ENCODE measurements at places on chromosomes 7 and 10.

- no peak for DNase-seq
Measured at GRCh38 chr10:8034466-8035005, 20.0 kb upstream of the GATA3 start.

GRCh38 chr10:4470231-4470835 is 355.7 kb upstream of the AKR1E2 start:
- DNase-seq: no peak

GRCh38 chr10:63446716-63447440 is 18.9 kb downstream of the JMJD1C start:
- no peak for DNase-seq

DNA sequence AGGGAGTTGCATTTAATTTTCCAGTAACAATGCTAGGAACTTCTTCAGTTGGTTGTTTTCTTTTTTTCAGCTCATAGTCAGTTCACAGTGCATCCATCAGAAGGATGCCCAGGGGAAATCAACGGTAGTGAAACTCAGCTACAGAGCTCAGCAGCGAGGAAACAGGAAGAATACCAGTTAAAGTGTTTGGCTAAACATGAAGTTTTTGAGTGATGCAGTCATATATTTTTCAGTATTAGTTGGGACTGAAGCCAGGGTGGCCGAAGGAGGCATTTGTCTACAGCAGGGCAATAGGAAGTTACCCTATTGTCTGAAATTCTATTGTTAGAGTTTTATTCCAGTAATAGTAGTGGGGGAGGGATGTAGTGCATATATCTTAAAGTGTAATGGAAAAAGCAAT is 45.3 kb upstream of the MALRD1 start:
- no peak for DNase-seq

GRCh38 chr10:33332183-33333065 is 2.0 kb downstream of the NRP1 start:
- no peak for DNase-seq

- DNase-seq: no peak
Measured at GRCh38 chr7:46932306-46932675, 649.6 kb downstream of the TNS3 start.

DNA sequence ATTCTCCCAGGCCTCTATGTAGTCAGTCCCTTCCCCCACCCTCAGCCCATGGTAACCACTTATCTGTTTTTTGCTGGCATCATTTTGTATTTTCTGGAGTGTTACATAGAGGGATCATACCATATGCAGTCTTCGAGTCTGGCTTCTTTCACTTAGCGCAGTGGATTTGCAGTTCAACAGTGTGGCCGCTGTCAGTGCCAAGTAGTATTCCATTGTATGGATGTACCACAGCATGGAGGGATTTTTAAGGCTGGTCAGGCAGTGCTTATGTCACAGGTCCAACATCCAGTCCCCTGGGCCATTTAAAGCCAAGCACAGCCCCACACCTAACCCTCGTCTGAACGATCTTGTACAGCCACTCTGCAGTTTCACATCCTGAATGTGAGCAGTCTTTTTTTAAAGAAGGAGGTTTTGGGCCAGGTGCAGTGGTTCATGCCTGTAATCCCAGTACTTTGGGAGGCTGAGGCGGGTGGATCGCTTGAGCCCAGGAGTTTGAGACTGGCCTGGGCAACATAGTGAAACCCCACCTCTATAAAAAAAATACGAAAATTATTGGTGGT is 121.8 kb downstream of the CUX1 start:
- no peak for DNase-seq

- DNase-seq: no peak
Measured at GRCh38 chr7:130593033-130593432, 75.5 kb downstream of the COPG2 start.

- no peak for DNase-seq
Measured at GRCh38 chr7:36370046-36370445, 19.6 kb upstream of the ANLN start.

- no peak for DNase-seq
Measured at GRCh38 chr7:132402096-132402495, 174.2 kb downstream of the PLXNA4 start.

DNA sequence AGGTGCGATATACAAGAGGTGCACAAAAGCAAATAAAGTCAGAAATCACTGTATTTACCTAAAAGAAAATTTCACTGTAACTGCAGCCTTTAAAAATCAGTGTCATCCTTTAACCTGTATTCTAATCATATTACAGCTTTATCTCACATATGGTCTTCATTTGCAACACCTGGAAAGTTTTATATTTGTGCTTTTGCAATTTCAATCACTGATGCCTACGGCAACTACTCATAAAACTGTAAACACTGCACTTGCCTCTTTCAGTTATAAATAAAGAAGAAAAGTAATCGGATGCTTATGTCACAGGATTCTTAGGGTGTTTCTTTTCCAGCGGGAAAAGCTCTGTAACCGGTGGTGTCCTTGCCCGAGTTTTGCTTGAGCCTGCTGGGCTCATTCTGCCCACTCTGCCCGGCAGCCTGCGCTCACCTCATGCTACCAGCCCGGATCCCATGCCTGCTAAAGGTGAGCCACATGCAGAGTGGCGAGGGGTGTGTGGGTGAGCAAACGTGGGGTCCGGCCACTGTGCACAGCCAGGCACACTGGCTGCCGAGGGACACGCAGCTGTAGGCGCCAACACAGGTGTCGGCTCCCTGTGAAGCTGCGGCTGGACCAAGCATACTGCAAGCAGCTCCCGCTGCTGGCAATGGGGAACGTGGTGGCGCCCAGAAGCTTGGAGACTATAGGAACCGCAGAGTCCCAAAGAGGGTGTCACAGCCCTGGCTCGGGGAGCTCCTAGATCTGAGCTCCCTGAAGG is 56.3 kb upstream of the ABCB5 start:
- DNase-seq: no peak

DNA sequence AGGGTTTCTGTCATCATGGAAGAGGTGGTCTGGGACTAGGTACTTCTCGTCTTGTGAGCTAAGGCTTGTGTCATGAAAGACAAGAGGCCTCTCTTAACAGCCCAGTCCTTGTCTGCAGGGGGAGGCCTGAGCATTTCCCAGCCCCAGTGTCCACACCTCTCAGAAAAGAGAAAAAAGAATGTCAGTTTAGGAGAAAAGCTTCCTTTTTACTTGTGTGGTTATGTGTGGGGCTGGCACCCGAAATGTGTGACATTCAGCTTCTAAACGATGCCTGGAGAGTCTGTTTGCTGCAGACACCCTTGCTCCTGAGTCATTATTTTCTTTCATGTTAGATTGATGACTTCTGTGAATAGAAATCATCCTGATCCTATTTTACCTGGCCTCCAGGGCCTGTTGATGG is 67.4 kb downstream of the LANCL2 start:
- no peak for DNase-seq

DNA sequence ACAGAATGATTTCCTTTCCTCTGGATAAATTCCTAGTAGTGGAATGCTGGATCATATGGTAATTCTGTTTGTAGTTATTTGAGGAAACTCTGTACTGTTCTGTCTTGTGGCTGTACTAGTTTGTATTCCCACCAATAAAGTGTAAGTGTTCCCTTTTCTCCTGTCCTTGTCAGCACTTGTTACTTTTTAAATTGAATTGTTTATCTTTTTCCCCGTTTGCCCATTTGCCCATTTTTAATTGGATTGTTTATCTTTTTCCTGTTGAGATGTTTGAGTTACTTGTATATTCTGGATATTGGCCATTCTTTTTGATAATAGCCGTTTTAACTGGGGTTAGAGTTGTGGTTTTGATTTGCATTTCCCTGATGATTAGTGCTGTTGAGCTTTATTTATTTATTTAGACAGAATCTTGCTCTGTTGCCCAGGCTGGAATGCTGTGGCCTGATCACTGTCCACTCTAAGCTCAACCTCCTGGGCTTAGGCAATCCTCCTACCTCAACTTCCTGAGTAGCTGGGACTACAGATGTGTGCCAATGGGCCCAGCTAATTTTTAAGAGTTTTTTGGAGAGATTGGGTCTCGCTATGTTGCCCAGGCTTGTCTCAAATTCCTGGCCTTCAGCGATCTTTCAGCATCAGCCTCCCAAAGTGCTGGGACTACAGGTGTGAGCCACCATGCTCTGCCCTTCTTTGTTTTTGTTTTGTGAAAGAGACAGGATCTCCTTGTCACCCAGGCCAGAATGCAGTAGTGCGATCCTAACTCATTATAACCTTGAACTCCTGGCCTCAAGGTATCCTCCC is 23.0 kb downstream of the BMPR1A start:
- no peak for DNase-seq

- no peak for DNase-seq
Measured at GRCh38 chr7:1743481-1744230, 73.6 kb downstream of the ELFN1 start.

GRCh38 chr10:44382131-44382858 is 2.6 kb downstream of the CXCL12 start:
- DNase-seq: no peak

GRCh38 chr7:141221007-141221612 is 147.2 kb downstream of the TMEM178B start:
- no peak for DNase-seq

- DNase-seq: no peak
Measured at GRCh38 chr7:129886167-129886817, 66.5 kb downstream of the UBE2H start.

DNA sequence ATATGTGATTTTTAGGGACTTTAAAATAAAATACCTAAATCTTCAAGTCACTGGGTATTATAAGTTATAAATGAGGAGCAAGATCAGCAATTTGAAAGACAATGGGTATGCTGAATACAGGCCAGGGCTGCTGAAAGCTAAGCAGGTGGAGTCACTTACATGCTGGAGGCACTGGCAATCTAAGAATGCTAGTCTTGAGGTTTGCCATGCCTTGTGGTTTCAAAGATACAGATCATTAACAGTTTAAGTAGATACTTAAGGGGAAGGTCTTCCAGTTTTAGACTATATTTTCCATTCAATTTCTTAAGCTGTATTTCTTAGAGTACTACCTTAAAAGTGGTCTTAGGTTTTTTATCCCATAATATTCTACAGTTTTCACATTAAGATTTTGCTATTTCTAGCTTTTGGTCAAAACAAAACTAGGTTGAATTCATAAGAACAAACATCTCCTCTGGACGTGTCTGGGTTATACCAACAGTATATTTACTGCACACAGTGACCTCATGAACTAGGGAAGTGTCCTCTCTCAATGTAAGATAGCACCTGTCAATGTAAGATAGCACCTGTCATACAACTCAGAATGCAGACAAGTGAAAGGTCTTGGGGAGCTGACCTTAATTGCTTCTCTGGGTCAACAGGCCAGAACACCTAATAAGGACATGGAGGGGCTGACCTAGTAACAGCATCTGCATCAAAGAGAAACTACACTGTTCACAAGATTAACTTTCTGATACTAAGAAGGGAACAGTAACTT is 2.0 kb downstream of the SRI start:
- no peak for DNase-seq

GRCh38 chr10:24872049-24872789 is 80.2 kb downstream of the PRTFDC1 start:
- DNase-seq: no peak

- DNase-seq: no peak
Measured at GRCh38 chr7:129865093-129865924, 87.5 kb downstream of the UBE2H start.

- DNase-seq: no peak
Measured at GRCh38 chr7:16479591-16479990, 14.1 kb upstream of the SOSTDC1 start.

DNA sequence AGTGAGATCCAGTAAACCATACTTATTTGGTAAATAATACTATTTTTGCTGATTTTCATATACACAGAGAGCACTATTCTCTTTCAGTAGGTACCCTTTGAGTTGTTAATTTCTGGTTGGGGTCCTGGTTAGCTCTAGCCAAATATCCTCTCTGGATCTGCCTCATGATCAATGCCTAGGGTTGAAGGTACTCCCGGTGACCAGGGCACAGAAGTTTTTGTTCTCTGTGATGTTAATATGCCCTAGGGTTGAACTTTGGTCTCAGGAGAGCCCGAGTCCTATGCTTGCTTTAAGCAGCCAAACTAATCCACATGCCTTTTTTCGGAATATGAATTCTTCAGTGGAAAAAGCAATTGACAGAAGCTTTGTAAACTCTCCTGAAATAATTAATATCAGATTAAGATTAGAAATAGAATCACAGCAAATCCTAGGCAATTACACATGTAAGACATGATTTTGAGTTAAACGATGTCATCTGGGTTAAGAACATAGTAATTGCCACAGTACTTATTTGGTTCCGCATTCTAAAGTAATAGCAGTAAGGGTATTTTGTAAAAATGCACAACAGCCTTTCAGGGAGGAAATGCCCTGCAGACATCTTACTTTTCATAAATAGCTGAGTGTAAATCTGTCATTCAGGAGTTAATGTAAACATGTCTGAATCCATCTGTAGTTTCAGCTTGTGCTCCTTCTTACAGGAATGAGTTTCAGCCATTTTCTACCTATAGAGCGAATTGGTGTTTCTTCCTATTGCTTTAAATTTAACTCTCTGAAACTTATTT is 10.1 kb downstream of the CHN2 start:
- no peak for DNase-seq

DNA sequence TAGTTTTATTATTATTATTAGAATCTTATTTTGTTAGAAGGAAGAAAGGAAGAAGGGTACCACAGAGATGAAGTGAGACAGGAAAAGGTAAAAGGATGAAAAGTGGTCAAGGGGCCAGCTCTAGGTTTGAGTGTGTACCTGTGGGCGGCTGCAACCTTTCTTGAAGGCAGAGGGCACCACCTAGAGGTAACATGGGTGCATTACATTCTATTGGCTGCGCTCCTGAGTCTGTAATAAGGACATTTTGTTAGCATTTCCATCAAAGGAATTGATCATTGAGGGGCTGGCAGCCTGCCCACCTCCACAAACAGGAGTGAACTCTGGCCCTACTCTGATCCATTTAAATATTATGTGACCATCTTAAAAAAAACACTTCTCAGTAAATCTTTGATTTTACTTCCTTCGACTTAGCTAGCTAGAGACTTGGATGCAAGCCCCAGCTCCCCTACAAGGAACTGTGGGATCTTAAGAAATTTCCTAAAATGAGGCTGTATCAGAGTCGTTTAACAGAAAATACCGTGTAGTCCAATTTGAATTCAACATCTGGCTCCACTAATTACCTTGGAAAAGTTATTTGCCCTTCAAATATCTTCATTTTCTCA is 610.4 kb downstream of the IPMK start:
- DNase-seq: no peak

DNA sequence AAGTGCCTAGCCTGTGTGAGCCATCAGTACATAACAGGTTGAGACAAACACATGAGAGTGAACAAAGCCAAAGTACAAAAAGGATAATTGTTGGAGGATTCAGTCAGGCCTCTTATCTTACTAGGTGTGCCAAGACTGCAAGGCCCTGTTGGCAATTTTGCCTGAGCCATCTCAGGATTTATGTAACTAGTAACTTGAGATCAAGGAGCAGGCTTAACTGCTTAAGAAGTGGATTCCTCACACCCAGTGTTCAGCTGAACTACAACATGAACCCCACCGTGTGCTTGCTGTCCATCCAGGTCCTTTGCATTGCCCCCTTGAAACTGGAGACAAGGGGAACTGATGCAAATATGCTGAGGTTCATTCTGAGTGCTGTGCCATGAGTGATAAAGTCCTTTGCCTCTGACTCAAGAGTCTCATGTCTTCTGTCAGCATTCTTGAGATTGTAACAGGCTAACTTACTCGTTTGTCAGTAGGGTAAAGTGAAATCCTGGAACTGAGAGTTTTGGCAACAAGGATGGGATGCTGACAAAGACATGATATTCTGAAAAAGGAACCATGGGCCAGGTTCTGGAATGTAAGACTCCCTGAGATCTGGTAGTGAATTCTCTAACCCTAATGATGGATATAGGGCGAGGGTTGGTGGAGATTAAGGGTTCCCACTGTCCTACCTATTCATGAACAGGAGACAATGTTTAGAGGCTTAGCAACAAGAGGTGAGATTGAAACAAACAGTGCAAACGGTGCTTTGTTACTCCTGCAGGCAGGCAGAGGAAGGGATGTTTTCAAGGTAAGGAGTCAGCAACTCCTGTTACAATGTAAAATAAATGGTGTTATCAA is 44.1 kb upstream of the GATAD1 start:
- no peak for DNase-seq
